ENCODE measurements at places on chromosomes 12 and 14. TPM values are rescaled to one million over a fixed set of nuclear protein-coding genes. Genes with fewer than 3 reads are reported as not detected.

The DBX2 gene
- total RNA-seq: 0.19 TPM

DNA sequence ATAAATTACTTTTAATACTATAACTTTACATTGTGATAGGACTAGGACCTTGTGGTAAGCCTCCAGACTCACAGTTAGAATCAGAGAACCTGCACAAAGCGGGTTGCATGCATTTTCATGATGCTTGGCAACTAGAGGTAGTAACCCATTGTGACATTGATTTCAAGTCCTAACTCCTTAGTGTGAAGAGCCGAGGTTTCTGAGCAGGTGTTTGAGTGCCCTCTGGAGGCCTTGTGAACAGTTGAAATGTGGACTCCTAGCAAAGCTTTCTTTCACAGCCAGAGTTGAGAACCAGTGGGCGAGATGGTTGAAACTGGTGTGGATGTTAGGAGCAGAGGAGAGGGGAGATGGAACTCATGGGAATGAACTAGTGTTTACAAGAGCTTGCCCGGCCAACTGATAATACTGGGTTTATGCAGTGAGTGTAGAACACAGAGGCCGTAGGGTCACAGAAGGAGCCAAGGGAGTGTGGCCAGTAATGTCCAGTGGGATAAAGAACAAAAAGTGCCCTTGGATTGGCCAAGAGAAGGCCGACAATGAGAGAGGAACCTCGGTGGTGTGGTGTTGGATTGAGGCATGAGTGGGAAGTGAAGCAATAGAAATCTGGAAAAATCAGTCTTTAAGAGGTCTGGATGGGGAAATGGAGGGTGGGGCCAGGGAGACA, 10.9 kb downstream of the ZNF664 start:
- no peak for DNase-seq

- DNase-seq: no peak
Measured at GRCh38 chr14:66380143-66380542, 106.0 kb upstream of the CCDC196 start.

- DNase-seq: no peak
Measured at GRCh38 chr14:61636291-61636690, 59.0 kb upstream of the HIF1A start.

DNA sequence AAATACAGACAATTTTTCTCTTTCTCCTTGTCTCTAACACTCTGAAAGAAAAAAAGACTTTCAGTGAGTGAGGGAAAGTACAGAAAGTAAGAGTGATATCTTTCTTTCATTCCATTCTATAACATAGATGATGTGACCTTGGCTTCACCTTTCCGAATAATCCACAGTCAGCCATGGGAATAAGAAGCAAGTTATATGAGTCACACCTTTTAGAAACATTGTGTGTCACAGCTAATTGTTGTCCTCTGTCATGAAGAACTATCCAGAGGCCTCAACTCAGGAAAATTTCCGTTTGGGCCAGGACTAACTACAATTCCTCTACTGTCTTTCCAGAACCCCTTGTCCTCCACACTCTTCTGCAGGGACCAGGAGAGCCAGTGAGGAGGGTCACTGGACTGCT, 209.7 kb upstream of the FAR2 start:
- no peak for DNase-seq

- DNase-seq: no peak
Measured at GRCh38 chr12:20272161-20272560, 96.2 kb upstream of the PDE3A start.

DNA sequence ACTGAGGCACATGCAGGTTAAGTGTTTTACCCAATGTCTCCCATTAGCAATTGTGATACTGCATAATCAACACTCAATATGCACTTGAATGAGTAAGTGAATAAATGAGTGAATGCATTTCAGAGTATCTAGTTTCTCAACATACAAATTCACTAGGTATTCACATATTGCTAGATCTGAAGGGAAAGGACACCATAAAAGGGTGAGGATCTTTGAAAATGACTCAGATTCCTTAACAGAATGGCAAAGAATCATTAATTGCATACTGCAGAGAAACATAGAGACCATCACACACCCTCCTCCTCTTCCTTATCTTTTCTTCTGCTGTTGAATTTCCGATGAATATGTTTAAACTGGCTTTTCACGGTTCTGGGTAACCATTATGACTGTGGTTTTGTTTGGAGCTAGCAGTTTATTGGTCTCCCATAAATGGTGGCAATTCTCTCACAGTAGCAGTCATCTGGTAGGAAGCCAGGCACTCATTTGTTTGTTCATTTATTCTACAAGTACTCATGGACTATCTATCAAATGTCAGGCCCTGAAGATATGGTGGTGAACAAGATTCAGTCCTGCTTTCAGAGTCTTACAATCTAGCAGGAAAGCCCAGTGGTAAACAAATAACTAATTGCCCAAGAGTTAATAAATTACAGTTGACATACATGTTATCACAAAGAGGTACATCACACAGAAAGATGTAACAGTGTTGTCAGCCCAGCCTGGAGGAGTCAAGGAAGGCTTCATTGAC, 70.2 kb downstream of the LLPH start:
- no peak for DNase-seq

GRCh38 chr12:106227641-106228319, 20.0 kb downstream of the CKAP4 start:
- DNase-seq: peak; percentile 90

DNA sequence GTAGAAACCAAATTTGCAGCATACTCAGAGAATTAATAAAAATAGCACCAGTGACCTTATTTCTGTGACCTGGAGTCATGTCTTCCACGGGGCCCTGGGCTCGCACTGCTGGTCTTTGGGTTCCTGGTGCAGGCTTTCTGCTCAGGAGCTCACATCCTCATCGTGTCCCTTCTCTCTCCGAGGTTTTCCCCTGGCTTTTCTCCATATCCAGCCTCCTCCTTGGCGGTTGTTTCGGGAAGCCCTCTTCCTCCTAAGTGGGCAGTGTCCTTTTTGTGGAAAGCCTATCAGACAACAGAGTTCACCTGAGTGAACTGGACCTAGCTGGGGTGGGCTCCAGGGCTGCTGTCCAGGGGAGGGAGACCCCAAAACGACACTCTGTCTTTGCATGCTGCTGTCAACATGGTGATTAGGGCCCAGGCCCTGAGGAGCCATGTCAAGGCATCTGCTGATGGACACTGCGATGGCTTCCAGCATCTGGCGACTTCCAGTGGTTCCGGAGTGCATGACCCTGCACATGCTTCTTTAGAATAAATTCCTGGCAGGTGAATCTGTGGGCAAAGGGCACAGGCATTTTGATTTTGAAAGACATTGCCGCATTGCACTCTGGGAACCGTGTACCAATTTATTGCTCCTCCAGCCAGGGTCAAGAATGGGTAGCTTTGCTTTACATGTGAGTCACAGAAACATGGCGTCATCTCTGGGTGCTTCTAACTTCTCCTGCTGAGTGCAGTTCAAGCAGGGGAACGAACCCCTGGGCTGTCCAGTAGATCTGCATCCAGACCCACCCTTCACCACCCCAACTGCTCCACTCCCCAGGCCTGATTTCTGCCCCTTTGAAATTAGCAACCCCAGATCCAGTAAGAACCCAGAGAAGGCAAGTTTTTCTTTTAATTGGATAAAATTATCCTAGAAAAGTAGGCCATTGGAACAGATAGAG, 136.8 kb downstream of the ADGRD1 start:
- DNase-seq: peak; percentile 70

The SRRM4 gene
- 0.59 TPM for total RNA-seq

DNA sequence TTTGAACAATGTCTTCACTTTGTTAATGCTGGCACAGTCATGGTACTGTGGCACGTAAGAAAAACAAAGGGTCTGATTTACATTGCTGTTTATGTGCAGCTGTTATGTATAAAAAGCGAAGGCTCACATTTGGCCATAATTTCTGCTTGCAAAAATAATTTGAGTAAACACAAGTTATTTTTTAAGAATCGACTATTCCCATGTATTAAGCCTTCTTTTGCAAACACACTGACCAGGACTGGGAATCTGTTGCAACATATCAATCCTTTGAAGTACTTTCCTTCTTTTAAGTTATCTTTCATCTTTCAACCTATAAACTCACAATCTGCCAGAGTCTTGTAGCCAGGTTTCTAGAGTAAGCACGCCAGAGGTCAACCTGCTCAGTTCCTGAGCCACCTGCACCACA, 145.4 kb upstream of the BMP4 start:
- no peak for DNase-seq

- peak; percentile 89 for DNase-seq
Measured at GRCh38 chr14:90235179-90235976, 21.0 kb upstream of the PSMC1 start.

Measured in cardiac septum (tissue), 1 donor.